ENCODE measurements at places on chromosomes 5 and 9. TPM values are rescaled to one million over a fixed set of nuclear protein-coding genes. Genes with fewer than 3 reads are reported as not detected.

ADAMTSL2 gene
- total RNA-seq = 1.8 TPM

ENHO gene
- total RNA-seq = 9.6 TPM

FRMPD1 gene
- 1.8 TPM for total RNA-seq

NSMF gene
- 12.9 TPM for total RNA-seq

- no peaks in the 10 kb centered on the region for H3K36me3 ChIP-seq
- no peak overlapping the region for H3K27ac ChIP-seq
Measured at GRCh38 chr5:147348046-147348445, 113.2 kb downstream of the STK32A start.

DNA sequence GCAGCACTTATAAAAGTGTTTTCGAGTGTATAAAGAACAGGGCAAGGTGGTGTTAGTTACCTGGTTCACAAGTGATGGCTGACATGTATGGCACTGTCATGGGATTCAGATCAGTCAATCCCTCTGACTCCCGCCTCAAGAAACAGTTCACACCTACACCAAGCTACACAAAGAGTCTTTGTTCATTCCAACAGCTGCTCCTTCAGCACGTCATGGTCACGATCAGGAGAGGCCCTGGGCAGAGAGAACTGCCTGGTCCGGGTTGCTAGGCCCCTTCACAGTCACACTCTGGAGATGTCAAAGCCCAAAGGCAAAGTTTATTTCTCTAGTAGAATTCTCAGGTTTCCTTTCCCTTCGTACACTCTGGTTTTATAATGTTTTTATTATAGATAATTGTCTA is 426.7 kb downstream of the ZSWIM6 start:
- no peak for DNase-seq
- no peaks in the 10 kb centered on the region for H3K4me1 ChIP-seq
- H3K27ac ChIP-seq = no peak overlapping the region
- no peak overlapping the region for H3K4me3 ChIP-seq
- H3K27me3 ChIP-seq = no peaks in the 10 kb centered on the region

GRCh38 chr9:81969971-81970370 is 18.6 kb upstream of the SPATA31D1 start:
- H3K27me3 ChIP-seq = no peaks in the 10 kb centered on the region
- DNase-seq = no peak
- H3K27ac ChIP-seq = no peak overlapping the region

DNA sequence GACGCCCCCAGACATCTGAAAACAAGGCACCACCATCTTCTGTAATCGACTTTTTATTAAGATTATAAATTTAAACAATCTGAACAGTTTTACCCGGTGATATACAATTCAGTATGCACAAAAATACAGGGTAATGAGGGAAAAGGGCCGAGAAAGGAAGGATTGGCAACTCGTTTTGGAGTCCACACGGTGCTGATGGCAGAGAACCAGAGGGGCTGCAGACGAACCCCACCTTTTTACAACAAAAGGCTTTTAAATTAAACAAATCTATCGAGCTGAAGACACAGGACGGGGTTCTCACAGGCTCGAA is 2.6 kb downstream of the IER5L start:
- no peaks in the 10 kb centered on the region for H3K27me3 ChIP-seq
- peaks cover 13% of the 10 kb centered on the region for H3K4me1 ChIP-seq
- H3K4me3 ChIP-seq = peak overlapping the region; percentile 90
- DNase-seq = no peak

- H3K27ac ChIP-seq = no peak overlapping the region
- H3K4me3 ChIP-seq = no peak overlapping the region
- no peaks in the 10 kb centered on the region for H3K36me3 ChIP-seq
- no peaks in the 10 kb centered on the region for H3K27me3 ChIP-seq
- no peak for DNase-seq
- H3K4me1 ChIP-seq = no peaks in the 10 kb centered on the region
Measured at GRCh38 chr5:133287500-133287899, 235.7 kb downstream of the HSPA4 start.

- no peaks in the 10 kb centered on the region for H3K4me1 ChIP-seq
- H3K4me3 ChIP-seq = no peak overlapping the region
- DNase-seq = no peak
- H3K27ac ChIP-seq = no peak overlapping the region
- H3K27me3 ChIP-seq = no peaks in the 10 kb centered on the region
Measured at GRCh38 chr9:35370241-35370640, 119.7 kb upstream of the RUSC2 start.

- H3K27ac ChIP-seq = no peak overlapping the region
- no peak overlapping the region for H3K4me3 ChIP-seq
- H3K4me1 ChIP-seq = no peaks in the 10 kb centered on the region
Measured at GRCh38 chr5:154801083-154801482, 45.9 kb downstream of the LARP1 start.

GRCh38 chr9:77156646-77157371 is 20.5 kb upstream of the VPS13A start:
- no peaks in the 10 kb centered on the region for H3K36me3 ChIP-seq
- no peak overlapping the region for H3K4me3 ChIP-seq
- H3K4me1 ChIP-seq = no peaks in the 10 kb centered on the region
- DNase-seq = no peak

DNA sequence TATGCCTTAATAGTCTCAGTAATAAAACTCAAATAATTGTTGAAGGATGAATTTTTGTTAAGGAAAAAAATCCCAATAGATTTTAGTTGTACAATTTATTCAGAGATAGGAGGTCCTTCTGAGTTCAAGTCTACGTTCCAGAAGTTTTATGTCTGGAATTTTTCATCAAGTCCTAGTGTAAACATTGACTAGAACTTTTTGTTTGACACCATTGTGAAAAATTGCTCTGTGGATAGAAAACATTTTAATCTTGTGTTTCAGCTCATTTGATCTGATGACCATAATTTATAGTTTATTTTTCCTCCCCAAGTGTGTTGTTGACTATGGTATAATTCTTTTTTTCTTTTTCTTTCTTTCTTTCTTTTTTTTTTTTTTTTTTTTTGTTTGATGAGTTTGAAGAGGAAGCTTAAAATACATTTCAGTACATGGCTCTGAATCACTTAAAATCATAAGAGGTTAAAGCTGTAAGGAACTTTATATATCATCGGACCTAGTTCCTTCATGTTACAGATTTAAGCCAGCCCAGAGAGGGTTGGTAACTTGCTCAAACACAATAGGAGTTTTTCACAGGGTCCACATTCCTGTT is 20.7 kb downstream of the ITGA1 start:
- no peak overlapping the region for H3K4me3 ChIP-seq
- no peaks in the 10 kb centered on the region for H3K36me3 ChIP-seq
- no peak for DNase-seq
- no peaks in the 10 kb centered on the region for H3K27me3 ChIP-seq
